ENCODE measurements at places on chromosomes 6 and 20. TPM values are rescaled to one million over a fixed set of nuclear protein-coding genes. Genes with fewer than 3 reads are reported as not detected.

- DNase-seq, result no peak
Observed at GRCh38 chr20:919491-919916, 3.4 kb upstream of the ANGPT4 start.

GRCh38 chr20:34940081-34940481 lies 15.5 kb downstream of the GSS start:
- DNase-seq, result no peak

Gene CGA
- total RNA-seq, result not detected

Gene RGS17
- total RNA-seq, result 1.3 TPM

- no peak for DNase-seq
Observed at GRCh38 chr6:123402052-123402451, 234.7 kb downstream of the TRDN start.

Gene SLC22A3
- 2.9 TPM for total RNA-seq

Gene KHDC1
- total RNA-seq, result not detected

Gene TASP1
- 12.8 TPM for total RNA-seq

Gene GABRR1
- total RNA-seq, result not detected

Gene OPRL1
- total RNA-seq, result 1.2 TPM

DNA sequence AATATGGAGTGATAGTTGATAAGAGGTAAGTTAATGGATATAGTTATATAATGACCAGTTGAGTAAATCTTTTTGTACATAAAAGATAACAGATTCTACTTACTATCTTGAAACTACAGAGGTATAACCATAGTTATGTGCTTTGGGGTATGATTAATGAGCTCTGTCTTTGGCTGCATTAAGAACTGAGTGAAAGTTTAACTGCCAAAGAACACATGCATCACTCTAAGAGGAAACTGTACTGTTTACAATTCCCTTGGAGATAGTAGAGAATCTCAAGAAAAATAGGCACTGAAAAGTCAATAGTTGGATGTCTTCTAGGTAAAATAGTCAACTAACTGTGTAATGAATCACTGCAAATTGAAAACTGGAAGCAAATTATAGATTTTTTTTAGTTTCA lies 1129.5 kb downstream of the EPHA7 start:
- DNase-seq, result no peak

DNA sequence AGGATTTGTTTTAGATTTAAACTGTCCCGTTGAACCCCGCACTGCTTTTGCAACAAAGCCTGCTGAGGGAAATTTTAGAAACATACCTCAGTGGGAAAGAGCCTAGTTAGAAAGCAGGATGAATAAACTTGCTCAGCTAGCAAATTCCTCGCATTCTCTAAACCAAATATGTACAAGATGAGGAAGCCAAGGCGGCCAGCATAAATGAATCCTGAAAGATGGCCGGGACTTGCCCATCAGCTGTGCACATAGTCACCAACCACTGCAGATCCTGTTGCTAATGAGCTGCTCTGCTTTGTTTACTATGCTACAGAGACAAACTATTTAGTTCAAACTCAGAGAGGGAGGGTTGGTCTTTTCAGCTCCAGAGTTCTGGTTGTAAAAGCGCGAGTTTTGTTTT lies 49.0 kb downstream of the TMEM170B start:
- DNase-seq, result no peak

Gene ANKRD66
- not detected for total RNA-seq

GRCh38 chr20:1909097-1909496 lies 13.9 kb downstream of the SIRPA start:
- DNase-seq, result no peak

GRCh38 chr6:158083455-158084325 lies 84.4 kb downstream of the SERAC1 start:
- DNase-seq, result no peak

- DNase-seq, result no peak
Observed at GRCh38 chr6:35287671-35288396, 9.8 kb upstream of the DEF6 start.
